Endothelial cell (in vitro differentiated cells): ENCODE measurements at places on chromosomes 6 and 20.

- no peak for DNase-seq
- no peak overlapping the region for H3K27ac ChIP-seq
- H3K27me3 ChIP-seq: peaks cover 3% of the 10 kb centered on the region
- H3K4me3 ChIP-seq: no peak overlapping the region
- no peaks in the 10 kb centered on the region for H3K36me3 ChIP-seq
Measured at GRCh38 chr20:17871886-17872285, 96.7 kb downstream of the SNX5 start.

GRCh38 chr20:23144856-23145255 is 58.7 kb upstream of the CD93 start:
- no peaks in the 10 kb centered on the region for H3K36me3 ChIP-seq
- no peak for DNase-seq
- H3K4me3 ChIP-seq: no peak overlapping the region
- H3K27me3 ChIP-seq: peaks cover 4% of the 10 kb centered on the region
- H3K27ac ChIP-seq: no peak overlapping the region

- DNase-seq: no peak
- peaks cover 37% of the 10 kb centered on the region for H3K36me3 ChIP-seq
- peaks cover 33% of the 10 kb centered on the region for H3K4me1 ChIP-seq
- no peak overlapping the region for H3K27ac ChIP-seq
- peaks cover 11% of the 10 kb centered on the region for H3K27me3 ChIP-seq
Measured at GRCh38 chr6:43497689-43498088, 12.5 kb downstream of the LRRC73 start.

DNA sequence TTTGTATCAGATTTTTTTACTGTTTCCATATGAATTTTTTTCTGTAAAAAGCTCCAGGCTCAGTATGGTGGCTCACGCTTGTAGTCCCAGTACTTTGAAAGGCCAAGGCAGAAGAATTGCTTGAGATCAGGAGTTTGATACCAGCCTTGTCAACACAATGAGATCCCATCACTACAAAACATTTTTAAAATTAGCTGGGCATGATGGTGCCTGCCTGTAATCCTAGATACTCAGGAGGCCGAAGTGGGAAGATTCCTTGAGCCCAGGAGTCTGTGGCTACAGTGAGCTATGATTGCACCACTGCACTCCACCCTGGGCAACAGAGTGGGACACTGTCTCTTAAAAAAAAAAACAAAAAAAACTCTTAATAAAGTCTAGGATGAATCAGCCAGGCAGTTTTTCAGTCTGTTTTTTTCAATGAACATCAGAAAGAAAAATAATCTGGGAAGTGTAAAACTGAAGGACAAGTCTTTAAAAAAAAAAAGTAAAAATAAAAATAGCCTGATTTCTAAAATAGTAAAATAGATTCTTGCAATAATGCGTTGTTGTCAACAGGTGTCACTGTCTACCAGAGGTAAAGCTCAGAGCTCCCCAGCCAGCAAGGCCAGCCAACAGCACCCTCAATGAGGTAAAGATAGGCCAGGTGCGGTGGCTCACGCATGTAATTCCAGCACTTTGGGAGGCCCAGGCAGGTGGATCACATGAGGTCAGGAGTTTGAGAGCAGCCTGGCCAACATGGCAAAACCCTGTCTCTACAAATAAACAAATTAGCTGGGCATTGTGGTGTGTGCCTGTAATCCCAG is 9.3 kb upstream of the ATG5 start:
- no peaks in the 10 kb centered on the region for H3K4me1 ChIP-seq
- H3K36me3 ChIP-seq: no peaks in the 10 kb centered on the region
- H3K27me3 ChIP-seq: no peaks in the 10 kb centered on the region

GRCh38 chr6:54031169-54031568 is 80.1 kb upstream of the MLIP start:
- no peaks in the 10 kb centered on the region for H3K4me1 ChIP-seq
- H3K4me3 ChIP-seq: no peak overlapping the region
- no peak overlapping the region for H3K27ac ChIP-seq
- no peak for DNase-seq
- H3K36me3 ChIP-seq: no peaks in the 10 kb centered on the region

DNA sequence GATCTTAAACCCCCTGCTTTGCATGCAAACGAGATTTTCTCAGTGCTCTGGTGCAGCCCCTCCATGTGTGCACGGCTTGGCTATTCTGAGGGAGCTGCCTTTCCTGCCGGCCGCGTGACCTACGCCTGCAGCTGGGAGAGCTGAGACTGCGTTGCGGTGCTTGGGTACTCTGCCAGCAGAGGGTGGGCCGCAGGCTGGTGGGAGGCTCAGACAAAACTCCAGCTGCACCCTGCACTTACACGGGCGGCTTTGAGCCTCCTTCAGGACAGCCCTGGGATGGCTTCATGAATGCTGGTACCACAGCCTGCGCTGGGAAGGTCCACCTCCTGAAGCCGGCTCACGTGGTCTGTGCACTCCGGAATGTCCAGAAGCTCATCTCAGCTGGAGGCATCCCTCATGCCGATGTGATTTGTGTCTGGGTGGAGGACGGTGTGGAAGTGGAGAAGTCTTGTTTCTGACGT is 223.7 kb downstream of the DLL1 start:
- DNase-seq: no peak
- peaks cover 6% of the 10 kb centered on the region for H3K27me3 ChIP-seq
- no peak overlapping the region for H3K4me3 ChIP-seq
- H3K27ac ChIP-seq: no peak overlapping the region

DNA sequence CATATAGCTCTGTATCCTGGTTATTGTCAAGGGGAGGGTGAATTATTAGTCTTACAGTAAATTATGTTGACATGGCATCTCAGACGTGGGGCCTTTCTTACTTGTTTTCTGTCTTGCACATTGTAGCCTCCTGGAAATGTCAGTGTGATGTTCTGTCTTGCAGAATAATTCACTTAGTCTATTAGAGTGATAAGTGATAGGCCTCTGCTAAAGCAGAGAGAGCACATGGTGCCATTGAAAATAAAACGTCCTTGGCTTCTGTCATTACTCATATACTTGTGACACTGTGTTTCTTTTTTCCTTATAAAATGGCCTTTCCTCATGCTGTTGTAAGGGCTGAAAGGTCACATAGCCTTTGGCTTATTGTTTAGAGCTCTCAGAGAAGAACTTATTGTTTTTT is 531.0 kb downstream of the EPM2A start:
- no peaks in the 10 kb centered on the region for H3K36me3 ChIP-seq
- H3K4me1 ChIP-seq: no peaks in the 10 kb centered on the region
- no peak for DNase-seq
- no peaks in the 10 kb centered on the region for H3K27me3 ChIP-seq

DNA sequence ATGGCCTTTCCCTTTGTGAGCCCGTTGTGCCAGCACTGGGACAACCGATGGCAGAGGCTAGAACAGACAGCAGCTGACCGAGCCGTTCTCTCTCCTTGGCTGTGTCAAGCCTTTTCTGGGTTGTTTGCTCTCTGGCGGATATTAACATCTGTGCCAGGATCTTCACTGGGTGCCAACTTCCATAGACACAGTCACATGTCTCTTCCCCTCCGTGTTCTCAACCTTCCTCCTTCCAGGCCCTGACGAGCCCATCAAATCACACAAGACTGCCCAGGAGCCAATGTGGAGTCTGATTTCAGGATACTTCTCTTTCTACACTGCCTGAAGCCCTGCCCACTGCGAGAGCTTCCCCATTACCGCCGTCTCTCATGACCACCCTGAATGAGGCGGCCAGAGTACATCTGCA is 111.0 kb upstream of the RALGAPA2 start:
- H3K36me3 ChIP-seq: peaks cover under 1% of the 10 kb centered on the region
- H3K4me1 ChIP-seq: peaks cover 13% of the 10 kb centered on the region

GRCh38 chr20:47785311-47785853 is at the start of gene SULF2:
SULF2 (minus strand) TSS chr20:47785481; CDS start chr20:47757363, 28,118 bp downstream.
- peak within 1 kb of the TSS; percentile 91 for H3K4me3 ChIP-seq
- H3K27me3 ChIP-seq: peaks cover 5% of the 10 kb centered on the region
- no peak within 1 kb of the TSS for H3K27ac ChIP-seq
- DNase-seq: peak; percentile 41

- H3K27ac ChIP-seq: no peak overlapping the region
- H3K27me3 ChIP-seq: peaks cover 2% of the 10 kb centered on the region
- DNase-seq: no peak
- H3K4me1 ChIP-seq: peaks cover 11% of the 10 kb centered on the region
Measured at GRCh38 chr6:33516726-33517125, 62.4 kb downstream of the ZBTB9 start.

DNA sequence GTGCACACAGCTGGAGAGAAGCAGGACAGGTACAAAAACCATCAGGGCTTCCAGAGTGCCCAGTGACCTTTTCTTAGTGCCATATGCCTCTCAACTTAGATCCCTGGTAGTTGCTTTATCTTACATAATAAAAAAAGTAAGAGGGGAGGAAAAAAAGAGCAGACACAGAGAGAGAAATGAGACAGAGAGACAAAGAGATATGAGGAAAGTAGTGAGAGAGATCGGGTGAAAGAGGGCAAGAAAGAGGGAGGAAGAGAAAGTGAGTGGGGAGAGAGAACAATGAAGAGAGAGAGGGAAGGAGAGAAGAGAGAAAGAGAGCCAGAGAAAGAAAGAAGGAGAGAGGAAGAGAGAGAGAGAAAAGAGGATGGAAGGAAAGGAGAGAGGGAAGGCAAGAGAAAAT is 131.6 kb downstream of the PTPRT start:
- H3K36me3 ChIP-seq: no peaks in the 10 kb centered on the region
- no peak for DNase-seq
- no peak overlapping the region for H3K27ac ChIP-seq
- H3K27me3 ChIP-seq: peaks cover 6% of the 10 kb centered on the region
- no peaks in the 10 kb centered on the region for H3K4me1 ChIP-seq

- no peak overlapping the region for H3K4me3 ChIP-seq
- H3K36me3 ChIP-seq: no peaks in the 10 kb centered on the region
- no peaks in the 10 kb centered on the region for H3K27me3 ChIP-seq
- H3K27ac ChIP-seq: no peak overlapping the region
- no peak for DNase-seq
- peaks cover 8% of the 10 kb centered on the region for H3K4me1 ChIP-seq
Measured at GRCh38 chr20:48295966-48296421, 510.7 kb upstream of the SULF2 start.

- no peak for DNase-seq
- H3K27ac ChIP-seq: no peak overlapping the region
- H3K4me3 ChIP-seq: no peak overlapping the region
- H3K27me3 ChIP-seq: peaks cover 3% of the 10 kb centered on the region
- H3K4me1 ChIP-seq: no peaks in the 10 kb centered on the region
- no peaks in the 10 kb centered on the region for H3K36me3 ChIP-seq
Measured at GRCh38 chr6:77173472-77174074, 289.7 kb downstream of the HTR1B start.

GRCh38 chr6:133891149-133891926 is 2.4 kb downstream of the TCF21 start:
- H3K4me3 ChIP-seq: peak overlapping the region; percentile 74
- peaks cover 37% of the 10 kb centered on the region for H3K27me3 ChIP-seq
- DNase-seq: peak; percentile 21
- H3K27ac ChIP-seq: no peak overlapping the region
- H3K36me3 ChIP-seq: no peaks in the 10 kb centered on the region

- H3K27ac ChIP-seq: no peak overlapping the region
- DNase-seq: no peak
- no peak overlapping the region for H3K4me3 ChIP-seq
Measured at GRCh38 chr6:21468461-21468860, 125.1 kb upstream of the SOX4 start.

- no peaks in the 10 kb centered on the region for H3K36me3 ChIP-seq
- no peaks in the 10 kb centered on the region for H3K27me3 ChIP-seq
- no peak overlapping the region for H3K27ac ChIP-seq
- H3K4me1 ChIP-seq: no peaks in the 10 kb centered on the region
Measured at GRCh38 chr6:73139681-73140383, 85.5 kb downstream of the KHDC1L start.

DNA sequence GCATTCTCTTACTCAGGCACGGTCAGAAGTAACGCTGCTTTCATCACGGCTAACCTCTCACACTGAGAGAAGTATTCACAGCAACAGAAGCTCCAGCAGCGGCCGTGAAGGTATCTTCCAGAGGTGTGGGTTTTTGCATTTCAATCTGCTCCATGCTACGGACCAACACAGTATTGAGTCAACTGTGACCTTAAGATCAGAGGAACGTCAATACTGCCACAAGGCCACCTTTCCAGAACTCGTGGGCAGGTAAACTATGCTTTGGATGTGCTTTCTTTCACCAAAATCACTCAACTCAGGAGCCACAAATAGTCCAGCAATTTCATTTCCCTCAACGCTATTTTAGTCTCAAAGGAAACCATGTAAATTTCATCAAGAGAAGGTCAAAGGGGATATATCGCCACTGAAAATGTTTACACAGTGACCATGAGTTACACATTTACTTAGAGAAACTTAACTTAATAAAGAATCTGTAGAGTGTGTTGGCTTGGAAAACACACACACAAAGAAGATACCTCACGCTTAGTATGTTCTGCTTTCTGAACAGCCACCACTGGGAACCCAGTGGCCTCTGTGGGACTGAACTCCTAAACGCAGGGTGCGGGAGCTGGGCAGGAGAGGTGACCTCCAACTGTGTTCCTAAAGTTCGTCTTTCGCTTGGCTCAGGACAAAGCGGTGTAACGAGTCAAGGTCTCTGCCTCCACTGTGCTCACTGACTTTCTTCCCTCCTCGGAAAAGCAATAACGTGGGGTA is 27.9 kb downstream of the TXNDC5 start:
- DNase-seq: no peak
- peaks cover 2% of the 10 kb centered on the region for H3K27me3 ChIP-seq
- no peak overlapping the region for H3K27ac ChIP-seq
- no peak overlapping the region for H3K4me3 ChIP-seq
- peaks cover 39% of the 10 kb centered on the region for H3K36me3 ChIP-seq

DNA sequence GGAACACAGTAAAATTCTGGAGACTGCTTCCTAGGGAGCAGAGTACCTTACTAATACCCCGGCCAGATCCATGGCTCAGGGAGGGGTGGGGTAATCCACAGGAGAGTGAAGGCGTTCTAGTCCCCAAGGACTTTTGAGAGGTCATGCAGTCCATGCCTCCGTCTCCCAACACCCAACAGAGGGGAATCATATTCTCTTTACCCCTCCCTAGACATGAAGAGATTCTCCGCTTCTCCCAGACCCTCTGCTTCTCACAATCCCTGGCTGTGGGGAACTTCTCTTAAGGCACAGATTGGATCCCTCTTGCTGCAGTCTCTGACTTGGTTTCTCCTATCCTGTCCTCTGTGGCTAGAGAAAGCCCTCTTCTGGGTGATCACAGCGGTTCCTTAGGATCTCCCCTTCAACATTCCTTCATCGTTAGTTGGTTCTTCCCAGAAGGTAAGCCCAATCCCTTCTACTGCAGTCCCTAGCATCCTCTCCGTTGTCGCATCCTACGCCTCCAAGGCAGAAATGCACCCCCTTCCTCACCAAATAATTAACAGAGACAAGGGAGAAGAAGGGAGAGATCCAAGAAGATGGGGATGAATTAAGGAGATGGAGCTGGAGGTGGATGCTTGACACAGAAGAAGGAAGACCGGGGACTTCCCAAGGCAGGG is 562 bp downstream of the GGT7 start:
- no peak for DNase-seq
- peak overlapping the region; percentile 89 for H3K4me3 ChIP-seq
- peaks cover 8% of the 10 kb centered on the region for H3K27me3 ChIP-seq
